SHP77 (cell line): ENCODE measurements at places on chromosomes 4 and X.

- peak; percentile 2 for DNase-seq
These were observed 67.9 kb upstream of the SOX3 start for GRCh38 chrX:140572724-140573123.

DNA sequence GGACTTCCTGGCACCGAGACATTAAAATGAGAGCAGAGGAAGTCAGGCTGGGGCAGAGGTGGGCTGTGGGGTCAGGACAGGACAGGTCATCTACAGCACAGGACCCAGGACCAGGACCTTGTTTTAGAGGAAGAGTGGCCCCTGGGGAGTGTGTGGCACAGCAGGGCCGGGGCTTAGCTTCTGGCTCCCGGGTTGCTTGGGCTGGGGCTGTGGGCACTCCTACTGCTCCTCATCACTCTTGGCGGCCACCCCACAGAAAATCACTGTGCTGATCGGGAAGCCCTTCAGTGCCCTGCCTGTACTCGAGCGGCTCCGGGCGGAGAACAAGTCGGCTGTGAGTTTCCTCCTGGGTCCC, 8.1 kb upstream of the ATP6AP1 start:
- DNase-seq, result no peak

- DNase-seq, result no peak
These were observed 984.1 kb upstream of the GRID2 start for GRCh38 chr4:91319556-91320268.

DNA sequence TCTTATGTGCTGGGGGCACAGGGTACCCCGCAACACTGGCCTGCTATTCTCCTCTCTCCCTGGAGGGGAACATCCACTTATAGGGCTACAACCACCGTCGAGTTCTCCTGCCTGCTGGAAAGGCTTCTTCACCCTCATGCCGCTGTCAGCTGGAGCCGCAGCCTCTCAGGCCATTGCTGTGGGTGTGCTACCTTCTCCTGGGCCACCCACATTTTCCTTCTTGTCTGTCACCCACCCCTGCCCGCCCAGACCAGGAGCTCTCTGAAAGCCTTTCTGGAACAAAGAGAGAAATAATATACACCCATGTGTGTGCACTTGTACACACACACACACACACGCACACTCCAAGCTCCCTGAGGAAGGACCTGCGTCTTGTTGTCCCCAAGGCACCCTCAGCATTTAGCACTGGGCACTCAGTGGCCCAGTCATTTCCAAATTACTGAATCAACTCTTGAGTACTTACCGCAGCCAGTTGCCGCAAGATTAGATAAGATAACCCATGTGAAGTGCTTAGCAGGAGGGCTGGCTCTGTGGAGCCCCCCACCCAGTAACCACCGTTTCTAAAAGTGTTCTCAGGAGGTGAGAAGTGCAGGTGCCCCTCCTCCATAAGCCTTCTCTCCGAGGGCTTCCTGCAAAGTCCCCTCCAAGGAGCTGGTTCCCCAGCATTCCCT, 50.2 kb downstream of the CPZ start:
- no peak for DNase-seq

GRCh38 chr4:71322425-71322824, 16.4 kb upstream of the SLC4A4 start:
- DNase-seq, result no peak

- no peak for DNase-seq
These were observed 674.3 kb upstream of the AMOT start for GRCh38 chrX:113514906-113515305.

DNA sequence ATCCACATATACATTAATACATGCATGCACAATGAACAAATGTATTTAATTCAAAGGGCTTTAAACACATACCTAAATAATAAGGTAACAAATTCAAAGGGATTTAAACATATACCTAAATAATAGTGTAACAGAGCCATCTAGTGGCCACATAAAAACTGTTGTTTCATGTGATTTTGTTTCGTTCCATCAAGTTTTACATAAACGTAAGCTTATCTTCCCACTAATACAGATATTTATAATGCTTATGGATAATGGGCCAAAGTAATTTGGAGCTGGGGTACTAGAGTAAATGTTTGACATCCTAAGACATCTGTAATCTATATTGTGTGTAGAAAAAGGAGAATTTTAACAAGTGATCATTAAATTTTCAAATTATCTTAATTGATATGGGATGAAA, 82.3 kb downstream of the PRSS12 start:
- DNase-seq, result no peak
